Nephron progenitor cell (in vitro differentiated cells): ENCODE measurements at places on chromosomes 11 and 22.

- H3K27ac ChIP-seq: no peak overlapping the region
- no peaks in the 10 kb centered on the region for H3K36me3 ChIP-seq
- peaks cover 8% of the 10 kb centered on the region for H3K27me3 ChIP-seq
Measured at GRCh38 chr22:47657224-47657623, 894.8 kb downstream of the TBC1D22A start.

DNA sequence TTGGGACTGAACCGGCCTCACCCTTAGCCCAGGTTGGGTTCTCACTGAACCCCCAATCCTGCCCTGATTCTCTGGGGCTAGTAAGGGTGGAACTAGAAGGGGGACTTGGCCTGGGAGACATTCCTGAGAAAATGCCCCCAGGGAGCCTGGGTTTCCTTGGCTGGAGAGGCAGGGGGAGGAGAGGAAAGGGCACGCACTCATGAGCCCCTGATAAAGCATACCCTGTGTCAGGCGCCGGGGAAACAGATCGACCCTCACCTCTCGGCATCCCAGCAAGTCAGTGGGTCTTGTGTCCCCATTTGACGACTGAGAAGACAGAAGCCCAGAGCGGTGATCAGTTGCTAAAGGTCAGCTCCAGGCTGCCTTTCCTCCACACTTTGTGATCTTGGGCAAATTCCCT lies 47.7 kb upstream of the RTL6 start:
- no peak overlapping the region for H3K27ac ChIP-seq
- H3K4me1 ChIP-seq: peaks cover 67% of the 10 kb centered on the region
- H3K4me3 ChIP-seq: no peak overlapping the region
- H3K27me3 ChIP-seq: peaks cover 36% of the 10 kb centered on the region
- DNase-seq: no peak
- no peaks in the 10 kb centered on the region for H3K36me3 ChIP-seq

DNA sequence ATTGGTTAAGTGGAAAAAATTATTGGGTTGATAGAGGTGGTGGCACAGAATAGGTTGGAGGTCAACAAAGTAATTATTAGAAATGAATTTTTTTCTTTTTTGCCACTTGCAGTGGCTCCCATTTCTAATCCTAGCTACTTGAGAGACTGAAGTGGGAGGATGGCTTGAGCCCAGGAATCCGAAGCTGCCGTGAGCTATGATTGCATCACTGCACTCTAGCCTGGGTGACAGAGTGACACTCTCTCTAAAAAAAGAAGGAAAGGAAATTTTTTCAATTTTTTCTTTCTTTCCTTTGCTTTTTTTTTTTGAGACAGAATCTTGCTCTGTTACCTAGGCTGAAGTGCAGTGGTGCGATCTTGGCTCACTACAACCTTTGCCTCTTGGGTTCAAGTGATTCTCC lies 2.2 kb upstream of the BCO2 start:
- no peak for DNase-seq
- peak overlapping the region; percentile 34 for H3K27ac ChIP-seq
- peaks cover 28% of the 10 kb centered on the region for H3K4me1 ChIP-seq
- H3K27me3 ChIP-seq: peaks cover 10% of the 10 kb centered on the region
- no peak overlapping the region for H3K4me3 ChIP-seq

- DNase-seq: no peak
- H3K36me3 ChIP-seq: no peaks in the 10 kb centered on the region
- H3K4me1 ChIP-seq: no peaks in the 10 kb centered on the region
- no peak overlapping the region for H3K27ac ChIP-seq
Measured at GRCh38 chr22:47596176-47596690, 833.8 kb downstream of the TBC1D22A start.

DNA sequence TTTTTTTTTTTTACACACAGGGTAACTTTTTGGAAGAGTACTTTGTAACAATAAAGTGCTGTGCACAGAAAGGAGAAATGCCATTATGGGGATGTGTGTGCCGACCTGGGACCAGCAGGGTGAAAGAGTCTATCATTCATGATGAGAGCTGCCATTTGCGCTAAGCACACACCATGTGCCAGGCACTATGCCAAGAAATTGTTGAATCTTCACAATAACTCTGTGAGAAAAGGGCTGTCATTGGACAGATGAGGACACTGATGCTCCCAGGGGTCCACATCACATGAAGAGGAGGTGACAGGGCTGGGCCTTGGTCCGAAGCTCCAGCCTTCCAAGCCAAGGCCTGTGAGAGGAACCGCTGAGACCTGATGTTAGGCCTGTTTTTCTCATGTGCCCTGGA lies 5.6 kb downstream of the DUSP18 start:
- no peak overlapping the region for H3K27ac ChIP-seq
- no peak overlapping the region for H3K4me3 ChIP-seq
- H3K27me3 ChIP-seq: peaks cover 8% of the 10 kb centered on the region
- peaks cover 12% of the 10 kb centered on the region for H3K4me1 ChIP-seq
- no peak for DNase-seq

DNA sequence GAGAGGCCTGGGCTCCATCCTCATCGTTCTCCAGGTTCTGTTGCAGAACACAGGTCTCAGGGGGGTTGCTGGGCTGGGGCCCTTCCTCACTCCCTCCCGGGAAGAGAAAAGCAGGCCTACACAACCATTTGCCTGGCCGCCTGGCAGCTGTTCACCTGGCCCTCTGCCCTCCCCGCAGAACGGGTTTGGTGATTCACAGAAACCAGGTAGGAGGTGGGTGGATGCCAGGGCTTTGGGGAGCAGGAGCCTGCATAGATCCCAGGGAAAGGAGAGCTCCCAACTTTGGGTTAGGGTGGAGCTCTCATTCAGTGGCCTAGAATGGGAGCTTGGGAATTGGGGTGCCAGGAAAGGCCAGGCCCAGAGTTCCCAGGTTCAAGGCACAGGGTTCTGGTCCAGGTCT lies 995 bp downstream of the TMEM134 start:
- H3K27me3 ChIP-seq: peaks cover 9% of the 10 kb centered on the region
- peak overlapping the region; percentile 95 for H3K27ac ChIP-seq
- peaks cover 4% of the 10 kb centered on the region for H3K36me3 ChIP-seq
- H3K4me1 ChIP-seq: peaks cover 31% of the 10 kb centered on the region
- peak overlapping the region; percentile 89 for H3K4me3 ChIP-seq

GRCh38 chr11:3989276-3989920 lies 105.2 kb upstream of the RRM1 start:
- H3K27me3 ChIP-seq: peaks cover 20% of the 10 kb centered on the region
- peaks cover 31% of the 10 kb centered on the region for H3K36me3 ChIP-seq
- H3K4me3 ChIP-seq: peak overlapping the region; percentile 55
- peak; percentile 25 for DNase-seq
- H3K4me1 ChIP-seq: peaks cover 5% of the 10 kb centered on the region

GRCh38 chr11:131908316-131908715 lies 537.9 kb downstream of the NTM start:
- H3K4me3 ChIP-seq: no peak overlapping the region
- no peaks in the 10 kb centered on the region for H3K36me3 ChIP-seq
- H3K27me3 ChIP-seq: peaks cover 84% of the 10 kb centered on the region
- no peak overlapping the region for H3K27ac ChIP-seq

DNA sequence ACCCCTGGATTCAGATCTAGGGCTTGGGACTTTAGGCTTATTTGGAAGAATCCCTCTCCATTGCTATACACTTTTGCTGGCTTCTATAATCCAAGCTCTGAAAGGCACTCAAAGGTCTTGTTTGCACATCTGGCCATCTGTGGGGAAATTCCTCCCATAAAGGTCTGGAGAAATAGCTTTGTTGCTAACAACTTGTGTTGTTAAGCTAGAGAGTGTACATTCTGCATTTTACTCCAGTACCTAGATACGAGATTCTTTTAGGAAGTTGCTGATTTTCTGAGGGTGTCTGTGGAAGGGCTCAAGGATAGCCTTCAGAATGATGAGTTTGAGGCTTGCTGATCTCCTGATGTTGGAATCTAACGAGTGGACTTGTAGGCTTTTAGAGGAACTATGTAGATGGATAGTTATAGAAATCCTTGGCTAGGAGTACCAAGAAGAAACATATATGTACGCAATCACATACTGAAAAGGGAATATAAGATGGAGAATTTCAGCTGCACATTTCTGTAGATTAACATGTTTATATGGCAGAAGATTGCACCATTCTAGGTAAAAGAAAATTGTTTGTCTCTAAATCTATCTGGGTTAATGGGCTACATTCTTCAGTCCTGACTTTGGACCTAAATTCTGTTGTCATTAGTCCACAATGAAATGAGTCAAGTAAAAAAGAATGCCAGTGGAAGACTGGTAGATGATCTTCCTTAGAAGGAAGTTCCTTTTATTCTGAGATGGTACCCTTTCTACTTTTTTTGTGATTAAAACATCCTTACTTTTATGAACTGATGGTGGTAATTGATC lies 51.0 kb downstream of the UBASH3B start:
- no peak for DNase-seq
- peaks cover 10% of the 10 kb centered on the region for H3K4me1 ChIP-seq
- H3K36me3 ChIP-seq: peaks cover 11% of the 10 kb centered on the region
- H3K27me3 ChIP-seq: no peaks in the 10 kb centered on the region

- H3K36me3 ChIP-seq: peaks cover 28% of the 10 kb centered on the region
- no peak overlapping the region for H3K27ac ChIP-seq
- no peaks in the 10 kb centered on the region for H3K27me3 ChIP-seq
- H3K4me3 ChIP-seq: no peak overlapping the region
- no peak for DNase-seq
- no peaks in the 10 kb centered on the region for H3K4me1 ChIP-seq
Measured at GRCh38 chr11:18618342-18619025, 15.7 kb downstream of the SPTY2D1 start.

- no peaks in the 10 kb centered on the region for H3K36me3 ChIP-seq
- H3K4me3 ChIP-seq: no peak overlapping the region
- DNase-seq: no peak
- peaks cover 10% of the 10 kb centered on the region for H3K27me3 ChIP-seq
- H3K4me1 ChIP-seq: peaks cover 10% of the 10 kb centered on the region
- H3K27ac ChIP-seq: no peak overlapping the region
Measured at GRCh38 chr11:10373340-10373739, 68.5 kb downstream of the ADM start.

- H3K27ac ChIP-seq: peak overlapping the region; percentile 19
- peaks cover 98% of the 10 kb centered on the region for H3K4me1 ChIP-seq
- H3K4me3 ChIP-seq: peak overlapping the region; percentile 12
- peaks cover 10% of the 10 kb centered on the region for H3K27me3 ChIP-seq
- peak; percentile 60 for DNase-seq
Measured at GRCh38 chr11:119721129-119722120, 7.6 kb downstream of the NECTIN1 start.
